ENCODE measurements at places on chromosomes 5 and 9.
A peak's percentile ranks its signal among the peaks of the same experiment; 100 is the strongest.

DNA sequence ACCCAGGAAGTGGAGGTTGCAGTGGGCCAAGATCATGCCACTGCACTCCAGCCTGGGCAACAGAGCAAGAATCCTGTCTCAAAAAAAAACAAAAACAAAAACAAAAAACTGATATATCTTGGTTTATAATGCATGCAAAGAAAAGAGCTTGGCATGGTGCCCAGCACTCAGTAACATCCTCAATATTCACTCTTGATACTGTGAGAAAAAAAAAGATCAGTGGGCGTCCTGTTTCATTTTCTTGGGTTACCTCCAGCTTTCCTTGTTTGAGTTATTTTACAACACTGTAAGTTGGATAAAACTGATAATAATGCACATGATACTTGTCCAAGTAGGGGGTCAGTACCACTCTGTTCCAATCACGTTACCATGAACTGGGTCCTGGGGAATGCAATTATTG, 7.8 kb downstream of the PHYHD1 start:
- DNase-seq: no peak

DNA sequence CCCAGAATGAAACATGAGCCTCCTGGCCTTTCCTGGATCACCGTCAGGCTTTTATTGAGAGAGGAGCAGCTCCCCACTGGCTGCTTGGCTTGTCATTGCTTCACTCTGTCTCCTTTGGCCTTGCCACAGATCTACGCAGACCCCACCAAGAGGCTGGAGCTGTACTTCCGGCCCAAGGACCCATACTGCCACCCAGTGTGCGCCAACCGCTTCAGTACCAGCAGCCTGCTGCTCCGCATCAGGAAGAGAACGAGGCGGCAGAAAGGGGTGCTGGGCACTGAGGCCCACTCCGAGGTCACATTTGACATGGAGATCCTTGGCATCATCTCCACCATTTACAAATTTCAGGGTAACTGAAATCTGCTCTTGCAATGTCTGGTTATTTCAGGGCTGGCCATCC, 11.2 kb downstream of the GTF3C5 start:
- no peak for DNase-seq

GRCh38 chr5:27010646-27011045, 27.7 kb downstream of the CDH9 start:
- DNase-seq: no peak

GRCh38 chr5:27734838-27735237, 696.5 kb upstream of the CDH9 start:
- DNase-seq: no peak

DNA sequence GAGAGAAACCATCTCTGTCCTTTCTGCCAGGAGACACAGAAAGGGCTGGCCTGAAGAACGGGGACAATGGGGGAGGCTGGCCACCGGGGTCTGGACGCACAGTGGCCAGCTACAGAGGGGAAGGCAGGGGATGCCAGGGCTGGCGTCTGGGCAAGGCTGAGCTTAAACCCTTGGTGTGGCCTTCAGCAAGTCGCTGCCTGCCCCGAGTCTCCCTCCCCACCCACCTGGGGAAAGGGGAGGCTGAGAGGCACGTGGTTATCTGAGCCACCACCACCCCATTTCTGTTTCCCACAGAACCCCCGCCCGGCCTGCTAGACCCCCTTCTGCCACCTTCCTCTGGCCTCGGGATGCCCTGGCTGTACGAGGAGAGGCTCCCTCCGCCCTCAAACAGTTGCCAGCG, 115.3 kb downstream of the VAV2 start:
- DNase-seq: no peak

DNA sequence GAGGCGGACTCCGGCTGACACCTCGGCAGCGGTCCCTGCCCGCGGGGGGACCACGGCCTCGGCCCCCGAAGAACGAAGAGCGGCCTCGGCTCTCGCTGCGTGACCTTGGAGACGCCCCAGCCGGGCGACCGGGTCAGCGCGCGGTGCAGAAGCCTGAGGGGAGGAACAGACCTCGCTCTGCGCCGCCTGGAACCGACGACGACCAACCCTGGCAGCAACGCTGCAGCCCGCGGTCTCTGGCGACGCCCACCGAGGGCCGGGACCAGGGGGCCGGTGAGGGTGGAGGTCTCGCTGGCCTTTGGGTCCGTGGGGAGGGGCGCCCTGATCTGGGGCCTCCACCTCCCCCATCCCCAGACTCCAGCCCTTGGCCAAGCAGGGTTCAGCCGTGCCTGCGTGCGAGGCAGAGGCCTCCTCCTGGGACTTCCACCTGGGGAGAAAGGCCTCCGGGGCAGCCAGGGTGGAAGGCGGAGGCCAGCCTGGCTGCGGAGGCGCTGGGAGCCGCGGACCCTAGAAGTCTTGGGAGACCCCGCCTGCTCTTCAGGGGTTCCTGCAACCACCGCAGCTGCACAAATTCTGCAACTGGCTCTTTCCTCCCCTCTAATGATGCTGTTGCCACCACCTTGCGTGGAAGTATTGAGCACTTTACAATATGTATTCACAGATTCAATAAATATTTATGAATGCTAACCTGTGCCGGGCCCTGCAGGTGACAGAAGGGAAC, 44.3 kb upstream of the SLC12A7 start:
- DNase-seq: no peak

DNA sequence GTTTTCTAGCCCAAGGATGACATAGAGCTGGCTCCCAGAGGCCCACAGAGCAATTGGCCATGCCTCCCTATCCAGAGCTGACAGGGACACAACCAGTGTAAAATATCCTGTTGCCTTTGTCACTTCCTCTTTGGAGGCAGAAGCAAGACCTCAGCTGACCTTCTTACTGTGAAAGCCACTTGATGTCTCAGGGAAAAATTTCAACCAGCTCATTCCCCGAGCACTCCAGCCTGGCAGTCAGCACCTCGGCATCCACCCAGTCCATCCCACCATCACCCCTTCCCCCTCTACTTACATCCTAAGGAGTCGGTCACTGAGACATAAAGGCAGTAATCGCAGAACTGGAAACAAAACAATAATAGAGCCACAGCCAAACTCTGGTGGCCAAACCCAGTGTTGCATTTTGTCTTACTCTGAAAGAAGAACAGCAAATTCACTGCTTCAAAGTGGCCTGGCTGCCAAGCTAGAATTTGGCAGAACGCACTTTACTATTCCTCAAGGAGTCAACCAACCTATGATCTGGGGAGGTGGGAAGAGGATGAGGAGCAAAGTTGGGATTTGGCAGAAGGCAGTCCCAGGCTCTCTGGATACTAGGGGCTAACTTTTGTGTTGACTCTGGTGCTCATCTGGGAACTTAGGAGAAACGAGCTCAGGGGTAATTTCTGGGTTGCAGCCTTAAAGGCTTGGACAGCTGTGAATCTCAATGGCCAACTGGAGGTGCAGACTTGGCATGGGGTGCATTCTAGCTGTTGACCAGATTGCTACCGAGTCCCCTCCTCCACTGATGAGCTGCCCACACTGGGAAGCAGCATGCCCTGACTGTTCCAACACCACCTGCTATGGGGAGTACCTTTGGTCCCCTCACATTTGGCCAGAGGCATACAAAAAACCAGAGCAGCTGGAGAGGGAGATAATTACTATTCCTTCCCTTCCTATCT, 13.6 kb downstream of the NIPAL4 start:
- DNase-seq: no peak

- DNase-seq: no peak
Observed at GRCh38 chr9:88312517-88313103, 75.6 kb upstream of the SPIN1 start.

DNA sequence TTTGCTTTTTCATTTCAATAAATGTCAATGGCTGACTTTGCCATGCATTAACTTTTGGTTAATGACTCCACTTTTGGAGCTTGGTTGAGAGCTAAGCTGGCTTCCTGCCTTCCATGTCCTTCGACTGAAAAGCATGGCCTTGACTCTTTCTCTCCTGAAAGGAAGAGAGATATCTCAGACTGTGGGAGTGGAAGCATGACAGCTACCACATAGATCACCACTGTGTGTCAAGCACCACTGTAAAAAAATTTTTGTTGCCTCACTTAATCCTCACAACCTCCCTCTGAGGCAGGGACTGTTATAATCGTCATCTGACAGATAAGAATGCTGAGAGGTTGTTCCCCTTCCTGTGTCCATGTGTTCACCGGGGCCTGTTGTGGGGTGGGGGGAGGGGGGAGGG, 184.8 kb downstream of the RORB start:
- no peak for DNase-seq

- DNase-seq: no peak
Observed at GRCh38 chr5:134524826-134525682, at the start of gene JADE2. JADE2 (plus strand) TSS chr5:134525670; CDS start chr5:134535858, 10,188 bp downstream.

DNA sequence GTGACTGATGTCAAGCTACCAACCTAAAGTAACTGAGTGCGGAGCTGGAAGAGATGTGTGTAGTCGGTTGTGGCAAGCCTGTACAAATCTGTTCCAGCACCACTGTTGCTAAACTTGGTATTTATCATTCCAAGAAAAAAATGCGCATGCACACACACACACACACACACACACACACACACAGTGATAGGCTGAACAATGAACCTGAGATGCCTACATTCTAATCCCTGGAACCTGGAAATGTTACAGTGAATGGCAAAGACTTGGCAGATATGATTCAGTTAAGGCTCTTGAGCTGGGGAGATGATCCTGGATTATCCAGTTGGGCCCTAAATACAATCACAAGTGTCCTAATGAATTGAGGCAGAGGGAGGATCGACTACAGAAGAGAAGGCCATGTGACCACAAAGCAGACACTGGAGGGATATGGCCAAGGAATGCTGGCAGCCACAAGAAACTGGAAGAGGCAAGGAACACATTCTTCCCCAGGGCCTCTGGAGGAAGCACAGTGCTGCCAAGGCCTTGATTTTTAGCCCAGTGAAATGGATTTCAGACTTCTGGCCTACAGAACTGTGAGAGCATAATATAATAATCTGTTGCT, 49.7 kb upstream of the LHFPL2 start:
- DNase-seq: no peak

DNA sequence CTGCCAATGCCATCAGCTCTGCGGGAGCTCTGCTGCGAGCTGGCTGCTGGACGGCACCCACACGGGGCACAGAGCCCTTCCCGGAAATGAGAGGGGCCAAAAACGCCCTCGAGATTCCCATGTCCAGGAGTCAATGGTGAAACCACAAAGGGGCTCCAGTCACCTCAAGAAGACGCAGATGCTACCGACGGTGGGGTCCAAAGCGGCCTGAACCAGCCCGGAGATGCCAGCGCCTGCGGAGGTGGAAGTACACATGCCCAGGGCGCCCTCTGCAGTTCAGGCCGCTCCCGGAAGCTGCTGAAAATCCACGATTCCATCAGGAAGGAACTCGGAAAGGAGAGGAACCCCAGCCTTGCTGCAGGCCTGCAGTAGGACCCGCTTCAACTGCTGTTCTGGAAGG, 82.4 kb upstream of the SELENOP start:
- DNase-seq: no peak

DNA sequence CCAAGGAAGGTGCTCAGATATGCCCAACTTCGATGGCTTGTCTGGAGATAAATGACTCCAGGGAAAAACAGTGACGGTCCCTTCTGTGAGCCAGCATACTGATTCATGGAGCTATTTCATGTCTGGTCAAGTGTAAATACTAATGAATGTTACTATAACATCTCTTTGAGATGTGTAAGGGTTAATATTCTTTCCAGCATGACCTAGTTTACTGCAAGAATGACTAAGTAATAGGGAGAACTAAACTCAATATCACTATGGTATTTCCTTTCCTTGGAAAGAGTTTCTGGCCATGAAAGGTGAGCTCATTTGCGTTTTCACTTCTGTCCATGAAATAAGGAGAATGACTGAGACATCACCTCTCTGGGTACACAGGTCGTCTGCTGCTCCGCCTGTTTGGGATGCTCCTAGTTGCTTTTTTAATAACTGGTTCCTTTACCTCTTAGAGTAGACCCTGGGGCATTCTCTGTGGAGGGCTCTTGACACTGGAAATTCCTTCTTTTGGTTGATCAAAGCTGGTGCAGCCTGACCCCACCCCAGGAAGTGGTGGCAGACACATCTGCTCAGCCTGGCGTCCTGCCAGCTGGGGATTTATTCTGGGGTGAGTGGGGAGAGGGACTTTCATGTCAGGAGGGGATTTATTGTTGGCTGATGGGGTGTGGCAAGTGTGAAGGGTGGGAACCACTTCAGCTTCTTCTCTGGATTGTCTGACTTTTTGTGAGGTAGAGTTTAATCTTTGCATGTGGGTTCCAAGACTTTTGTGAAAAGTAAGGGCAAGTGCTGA, 250.0 kb upstream of the MPDZ start:
- no peak for DNase-seq

- DNase-seq: no peak
Observed at GRCh38 chr5:177457852-177458681, 11.5 kb downstream of the PRR7 start.

- DNase-seq: no peak
Observed at GRCh38 chr5:31213257-31213656, 19.8 kb downstream of the CDH6 start.

- DNase-seq: no peak
Observed at GRCh38 chr5:179336126-179336870, 9.0 kb downstream of the ADAMTS2 start.

DNA sequence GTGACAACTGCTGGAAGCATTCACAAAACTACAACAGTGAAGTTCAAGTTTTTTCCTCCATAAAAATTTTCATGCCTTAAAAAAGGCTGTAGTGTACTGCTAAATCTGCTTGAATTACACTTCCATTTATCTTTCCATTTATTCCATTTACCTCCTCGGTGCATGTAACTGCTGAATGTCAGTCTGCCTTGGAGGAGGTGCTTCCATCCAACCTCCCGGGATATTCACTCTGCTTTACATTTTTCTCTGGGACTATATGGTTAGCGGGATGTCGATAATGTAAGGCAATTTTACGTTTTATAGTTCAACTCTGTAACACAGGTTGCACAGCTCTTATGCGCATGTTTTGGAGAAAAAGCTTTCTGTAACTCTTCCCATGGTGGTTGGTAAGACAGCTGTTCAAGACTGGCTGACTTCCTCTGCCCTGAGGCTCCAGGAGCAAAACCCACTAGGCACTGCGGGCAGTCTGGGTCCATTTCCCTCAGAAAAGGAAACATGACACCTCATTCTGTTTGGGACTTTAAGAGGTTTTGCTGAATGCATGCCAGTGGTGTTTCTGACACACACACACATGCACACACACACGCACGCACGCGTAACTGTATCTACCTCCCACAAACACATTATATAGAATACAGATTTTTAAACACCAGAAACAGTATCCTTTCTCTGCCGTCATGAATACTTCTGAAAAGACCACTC, 66.1 kb downstream of the SPTLC1 start:
- DNase-seq: no peak

GRCh38 chr5:115490596-115490995, 54.0 kb downstream of the FEM1C start:
- no peak for DNase-seq

DNA sequence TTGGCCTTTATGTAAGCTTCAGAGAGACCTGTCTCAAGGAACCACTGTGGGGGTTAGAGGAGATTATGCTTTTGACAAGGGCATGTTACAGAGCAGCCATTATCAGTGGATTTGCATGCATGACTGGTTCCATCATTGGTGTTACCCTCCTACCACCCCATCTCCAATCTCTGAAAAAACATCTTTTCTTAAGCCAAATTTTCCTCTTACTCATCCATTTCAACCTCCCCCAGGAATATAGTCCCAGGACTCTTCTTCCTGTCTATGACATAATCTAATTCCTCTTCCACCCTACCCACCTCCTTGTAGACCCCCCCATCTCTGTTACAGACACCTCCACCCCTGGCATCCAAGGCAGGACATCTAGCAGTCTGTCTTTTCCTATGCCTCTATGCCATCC, 33.1 kb upstream of the ADRB2 start:
- no peak for DNase-seq

- no peak for DNase-seq
Observed at GRCh38 chr9:121837113-121837961, 185.9 kb downstream of the DAB2IP start.

GRCh38 chr5:149990518-149991376, 9.7 kb downstream of the TIGD6 start:
- DNase-seq: peak; percentile 25

All from kidney epithelial cell (primary cell).